ENCODE measurements at places on chromosomes 2 and 18.

DNA sequence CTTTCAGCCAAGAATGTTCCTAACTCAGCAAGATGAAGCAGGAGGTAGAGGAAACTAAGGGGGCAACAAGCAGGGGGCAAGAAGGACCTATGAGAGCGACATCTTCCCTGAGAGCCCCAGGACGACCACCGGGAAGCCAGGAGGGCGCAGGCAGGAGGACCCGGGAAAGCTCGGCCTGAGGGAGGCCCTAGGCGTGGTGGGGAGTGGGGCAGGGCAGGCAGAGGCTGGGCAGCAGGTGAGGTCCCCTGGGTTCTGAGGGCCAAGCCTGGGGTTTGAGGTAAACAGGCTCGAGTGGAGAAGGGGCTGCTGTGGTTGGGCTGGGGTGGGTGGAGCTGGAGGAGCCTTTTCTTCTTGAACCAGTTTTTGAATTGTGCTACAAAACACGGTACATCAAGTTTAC lies 1.3 kb upstream of the ALPI start:
- no peak for DNase-seq

DNA sequence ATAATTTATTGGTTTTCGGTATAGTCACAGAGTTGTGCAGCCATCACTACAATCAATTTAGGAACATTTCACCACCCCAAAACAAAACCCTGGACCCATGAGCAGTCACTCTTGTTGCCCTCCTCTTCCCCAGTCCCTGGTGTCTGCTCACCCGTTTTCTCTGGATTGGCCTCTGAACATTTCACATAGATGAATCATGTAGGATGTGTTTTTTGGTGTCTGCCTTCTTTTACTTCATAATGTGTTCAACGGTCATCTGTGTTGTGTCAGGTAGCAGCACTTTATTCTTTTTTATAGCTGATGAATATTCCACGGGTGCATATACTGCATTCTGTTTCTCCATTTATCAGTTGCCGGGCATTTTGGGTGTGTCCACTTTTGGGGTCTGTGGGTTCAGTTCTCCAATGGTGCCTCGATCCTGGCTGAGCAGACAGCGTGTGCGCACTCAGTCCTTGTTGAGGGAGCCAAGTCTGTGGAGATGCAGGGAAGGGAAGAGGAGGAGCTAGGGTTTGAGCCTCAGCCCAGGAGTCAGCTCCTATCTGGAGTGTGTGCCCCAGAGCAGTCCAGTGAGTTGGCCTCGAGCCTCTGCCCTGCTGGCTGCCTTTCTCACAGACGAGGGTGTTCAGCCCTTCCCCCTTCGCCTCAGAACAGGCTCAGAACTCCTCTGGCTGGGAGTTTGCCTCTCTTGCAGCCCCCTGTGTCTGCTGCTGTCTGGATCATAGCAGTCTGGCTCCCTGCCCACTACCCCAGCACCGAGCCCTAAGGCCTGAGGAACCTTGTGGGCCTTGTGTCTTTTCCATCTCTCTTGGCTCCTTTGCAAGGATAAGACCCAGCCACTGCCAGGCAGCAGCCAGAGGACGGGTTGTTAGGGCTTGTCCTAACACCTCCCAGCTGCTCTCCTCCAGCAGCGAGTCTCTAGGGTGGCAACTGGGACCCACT lies 18.0 kb downstream of the C2orf74 start:
- DNase-seq: peak; percentile 50

- DNase-seq: no peak
Observed at GRCh38 chr18:63240531-63241316, 78.8 kb downstream of the BCL2 start.

GRCh38 chr18:13612196-13612997 lies 114.0 kb downstream of the FAM210A start:
- DNase-seq: peak; percentile 70

- peak; percentile 40 for DNase-seq
Observed at GRCh38 chr18:71221405-71221804, 932.6 kb downstream of the SOCS6 start.

DNA sequence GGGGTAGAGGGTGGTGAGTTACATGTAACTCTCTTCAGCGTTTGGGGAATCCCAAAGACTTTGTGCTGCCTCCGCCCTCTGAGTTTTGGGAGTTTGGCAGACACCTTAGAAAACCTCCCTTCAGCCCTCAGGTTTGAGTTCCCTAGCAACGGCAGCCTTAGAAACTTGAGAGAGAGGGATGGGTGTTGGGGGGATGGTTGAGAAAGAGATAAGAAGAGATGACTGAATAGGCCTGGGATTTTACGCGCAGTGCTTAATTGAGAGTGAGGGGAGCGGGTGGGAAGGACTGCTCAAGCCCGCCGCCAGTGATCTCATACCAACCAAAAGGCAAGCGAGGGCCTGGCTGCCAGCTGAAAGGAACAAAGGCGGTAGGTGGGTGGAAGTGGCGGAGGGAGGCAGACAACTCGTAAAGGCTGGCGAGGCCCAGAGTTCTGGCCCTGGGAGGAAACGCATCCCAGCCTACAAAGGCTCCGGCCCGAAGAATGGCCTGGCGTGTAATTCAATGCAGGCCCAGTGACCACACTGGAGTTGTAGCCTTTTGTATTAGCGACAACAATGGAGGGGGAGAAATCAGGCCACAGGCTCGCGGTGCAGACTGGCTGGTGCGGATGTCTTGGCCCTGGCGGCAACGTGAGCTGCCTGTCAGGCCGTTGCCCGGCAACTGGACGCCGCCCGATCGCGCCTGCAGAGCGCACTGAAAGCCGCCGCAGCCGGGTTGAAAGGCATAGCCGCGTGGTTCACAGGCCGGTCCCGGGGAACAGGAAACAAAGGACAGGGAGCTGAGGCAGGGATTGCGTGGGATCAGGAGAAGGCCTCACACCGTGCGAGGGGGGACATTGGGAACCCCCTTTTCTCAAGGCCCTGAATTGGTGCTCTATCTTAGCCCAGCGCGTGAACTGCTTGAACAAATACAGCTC lies 39.9 kb upstream of the DARS1 start:
- DNase-seq: peak; percentile 88

GRCh38 chr18:76258209-76258608 lies 236.8 kb downstream of the ZNF516 start:
- no peak for DNase-seq

- DNase-seq: no peak
Observed at GRCh38 chr2:212392544-212392943, 146.1 kb downstream of the ERBB4 start.

DNA sequence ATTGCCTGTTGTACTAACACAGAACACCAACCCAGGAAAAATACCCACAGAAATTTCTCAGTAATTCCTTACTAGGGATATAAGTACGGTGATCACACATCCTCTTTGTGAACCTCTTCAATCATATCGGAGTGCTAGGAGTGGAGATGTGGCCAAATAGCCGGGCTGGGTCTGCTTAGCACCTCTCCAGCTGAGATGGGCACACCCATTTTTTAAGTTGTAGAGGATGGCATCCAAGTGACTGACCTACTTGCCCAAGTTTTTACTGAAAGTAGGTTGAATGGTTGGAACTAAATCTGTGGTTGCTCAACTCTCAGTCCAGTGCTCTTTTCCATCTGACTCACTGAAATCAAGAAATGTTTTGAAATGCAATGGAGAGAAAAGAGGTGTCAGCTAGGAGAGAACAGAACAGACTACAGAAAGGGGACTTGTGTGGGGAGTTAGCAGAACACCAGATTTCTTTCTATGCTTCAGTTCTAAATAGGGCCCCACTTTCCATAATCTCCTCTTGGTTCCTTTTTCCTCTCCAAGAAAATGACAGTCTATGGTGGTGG lies 68.7 kb upstream of the FSHR start:
- no peak for DNase-seq

DNA sequence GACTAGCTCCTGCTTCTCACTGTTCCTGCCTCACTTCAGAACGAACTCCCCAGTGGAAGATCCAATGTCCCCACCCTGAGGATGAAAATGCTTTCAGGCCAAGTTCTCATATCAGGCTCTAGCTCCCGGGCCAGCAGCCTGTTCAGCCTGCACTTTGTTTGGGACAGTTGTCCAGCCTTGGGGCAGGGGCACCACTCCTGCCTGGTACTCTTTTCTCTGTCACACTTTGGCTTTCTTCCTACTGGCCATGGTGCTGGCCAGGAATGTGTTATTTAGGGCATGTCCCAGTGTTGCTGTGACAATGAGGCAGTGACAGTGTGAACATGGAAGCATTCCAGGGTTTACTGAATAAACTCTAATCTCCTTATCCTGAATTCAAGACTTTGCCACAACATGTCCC lies 154.1 kb downstream of the GALNT14 start:
- DNase-seq: no peak

DNA sequence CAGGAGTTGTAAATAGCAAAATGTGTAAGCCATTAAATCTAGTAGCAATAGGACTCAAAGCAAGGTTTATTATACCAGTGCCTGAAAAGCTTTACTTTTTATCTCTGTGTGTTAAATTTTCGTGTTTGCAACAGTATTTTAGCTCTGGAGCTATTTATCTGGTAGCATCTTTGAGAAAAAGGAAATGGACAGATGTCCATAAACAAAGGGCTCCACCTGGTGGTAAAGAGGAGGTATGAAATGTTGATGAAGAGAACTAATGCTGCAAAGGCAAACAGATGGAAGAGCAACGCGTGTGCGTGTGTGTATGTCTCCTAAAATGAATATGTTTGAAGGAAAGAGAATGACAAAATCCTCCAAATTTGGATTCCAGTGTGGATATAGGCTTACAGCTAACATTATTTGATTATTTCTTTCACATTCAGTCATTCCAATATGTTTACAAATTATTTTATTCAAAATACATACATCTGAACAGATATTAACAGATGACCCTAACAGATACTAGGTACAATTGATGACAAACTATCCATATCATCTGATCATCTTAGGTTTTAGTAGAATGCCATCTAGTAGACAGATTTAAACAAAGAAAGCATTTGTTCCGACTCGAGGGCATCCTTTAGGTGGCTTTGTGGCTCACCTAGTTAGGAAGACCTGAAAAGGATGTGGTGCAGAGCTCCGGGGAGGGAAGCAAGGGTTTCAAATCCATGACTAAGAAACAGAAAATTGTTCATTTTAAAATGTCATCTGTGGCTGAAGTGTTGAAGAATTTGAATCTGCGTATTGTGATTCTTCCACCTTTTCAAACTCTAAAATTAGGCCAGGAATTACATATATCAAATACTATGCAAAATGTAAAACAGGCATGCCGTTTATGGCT lies 383.3 kb downstream of the MTX2 start:
- DNase-seq: peak; percentile 44

DNA sequence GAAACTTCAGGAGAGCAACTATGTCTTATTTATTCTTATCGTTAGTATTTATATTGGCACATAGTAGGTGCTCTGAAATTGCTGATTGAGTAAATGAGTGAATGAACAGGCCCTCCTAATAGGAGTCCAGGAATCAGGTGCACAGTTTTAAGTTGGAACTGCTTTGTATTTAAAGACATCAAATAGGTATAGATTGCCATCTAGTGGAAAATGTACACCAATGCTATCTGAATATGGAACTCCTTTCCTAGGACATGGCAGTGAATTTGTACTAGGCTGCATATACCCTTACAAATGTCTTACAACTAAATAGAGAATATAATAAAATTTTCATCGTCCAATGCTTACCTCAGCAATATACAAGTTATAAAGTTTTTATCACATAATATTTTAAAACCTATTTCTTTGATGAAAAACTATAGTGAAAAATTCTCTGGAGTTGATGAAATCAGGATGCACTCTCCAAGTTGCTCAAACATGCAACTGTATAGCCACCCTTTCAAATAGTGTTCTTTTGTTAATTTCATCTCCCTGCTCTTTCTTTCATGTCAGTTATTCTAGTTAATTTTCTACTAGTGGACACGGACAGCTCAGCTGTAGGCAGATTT lies 318.9 kb upstream of the SYT4 start:
- DNase-seq: peak; percentile 28

- DNase-seq: no peak
Observed at GRCh38 chr2:133919285-133919684, 334.6 kb upstream of the MGAT5 start.

- DNase-seq: no peak
Observed at GRCh38 chr18:49601211-49601610, 39.4 kb downstream of the LIPG start.

GRCh38 chr2:119616421-119616820 lies 62.6 kb upstream of the TMEM177 start:
- DNase-seq: no peak

- DNase-seq: no peak
Observed at GRCh38 chr2:69385443-69386151, 1.4 kb downstream of the GFPT1 start.

DNA sequence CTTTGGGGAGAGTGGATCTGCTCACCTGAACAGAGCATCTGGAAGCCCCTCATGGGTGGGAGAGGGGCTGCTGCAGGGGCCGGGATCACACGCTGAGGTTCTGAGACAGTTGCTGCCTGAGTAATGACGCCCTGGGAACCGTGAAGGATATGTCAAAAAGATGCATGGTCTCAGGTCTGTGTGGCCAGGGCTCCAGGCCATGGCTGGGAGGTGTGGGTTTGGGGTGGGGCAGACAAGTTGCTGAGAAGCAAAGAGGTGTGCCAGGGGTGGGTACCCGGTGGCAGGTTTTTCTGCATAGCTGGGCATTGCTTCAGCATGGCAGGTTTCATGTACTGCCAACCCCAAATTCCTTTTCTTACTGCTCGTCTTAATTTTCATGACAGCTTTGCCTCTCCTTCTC lies 133.5 kb downstream of the RPIA start:
- DNase-seq: no peak

DNA sequence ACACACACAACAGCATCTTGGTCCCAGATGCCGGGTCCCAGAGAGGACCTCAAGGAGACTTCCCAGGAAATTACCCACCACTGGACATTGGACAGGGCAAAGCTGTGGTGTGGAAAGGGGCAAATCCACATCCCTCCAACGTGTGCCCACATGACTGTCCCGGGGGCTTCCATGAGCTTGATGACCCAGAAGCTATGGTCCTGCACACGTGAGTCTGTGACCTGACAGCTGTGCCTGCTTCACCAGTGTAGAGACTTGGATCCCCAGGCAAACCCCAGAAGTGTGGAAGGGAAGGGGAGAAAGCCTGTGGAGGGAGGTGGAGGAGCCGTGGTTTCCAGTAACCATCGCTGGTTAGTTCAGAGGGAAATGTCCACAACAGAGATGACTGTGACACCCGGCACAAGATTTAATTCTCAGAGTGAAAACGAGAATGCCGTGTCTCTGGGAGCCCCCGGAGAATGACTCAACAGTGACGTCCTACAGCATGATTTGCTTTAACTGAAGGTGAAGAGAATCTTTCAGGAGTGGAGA lies 19.1 kb upstream of the GPR55 start:
- no peak for DNase-seq

- peak; percentile 88 for DNase-seq
Observed at GRCh38 chr2:131492418-131493198, 411 bp upstream of the MZT2A start.

DNA sequence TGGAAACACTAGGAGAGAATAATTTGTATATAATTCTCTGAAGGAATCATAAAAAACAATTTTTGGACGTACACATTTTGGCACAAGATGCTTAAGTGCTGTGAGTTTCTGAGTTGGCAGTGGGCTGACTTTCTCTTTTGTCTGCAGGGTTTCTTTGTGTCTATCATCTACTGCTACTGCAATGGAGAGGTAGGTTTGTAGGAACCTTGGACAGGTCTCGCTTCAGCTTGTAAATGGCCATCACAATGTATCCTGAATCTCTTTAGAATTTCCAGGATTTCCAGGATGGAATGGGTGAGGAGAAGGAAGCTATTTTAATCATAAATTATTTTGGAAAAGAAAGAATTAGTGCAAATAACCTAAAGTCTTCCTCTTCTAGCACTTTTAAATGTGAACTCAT lies 83.9 kb downstream of the PTH2R start:
- DNase-seq: no peak

- no peak for DNase-seq
Observed at GRCh38 chr2:230976671-230977171, 19.2 kb upstream of the SPATA3 start.

GRCh38 chr2:73253901-73254300 lies 19.8 kb downstream of the CCT7 start:
- DNase-seq: no peak
